ENCODE measurements at places on chromosomes 2 and 18.

- no peak for DNase-seq
These were observed 5.1 kb downstream of the PKDCC start for GRCh38 chr2:42052702-42053481.

DNA sequence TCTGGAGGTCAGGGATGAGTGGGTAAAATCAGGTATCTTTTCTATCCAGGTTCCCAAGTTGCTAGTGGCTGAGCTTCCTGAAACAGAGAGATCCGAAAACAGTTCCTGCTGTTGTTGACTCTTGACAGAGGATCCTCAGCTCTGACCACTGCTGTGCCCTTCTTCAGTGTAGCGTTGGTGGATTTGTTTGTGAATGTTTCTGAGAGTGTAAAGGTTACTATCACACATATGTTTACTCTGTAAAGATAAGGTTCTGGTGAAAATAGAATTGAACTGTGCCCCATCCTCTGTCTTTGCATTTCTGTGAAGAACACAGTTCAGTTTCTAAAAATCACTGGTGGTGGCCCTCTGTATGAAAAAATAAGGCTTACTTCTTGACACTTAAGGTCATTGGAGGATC, 119.8 kb downstream of the LDLRAD4 start:
- no peak for DNase-seq

- no peak for DNase-seq
These were observed 18.3 kb upstream of the TLK1 start for GRCh38 chr2:171178993-171179392.

GRCh38 chr2:32479993-32480392, 123.2 kb downstream of the BIRC6 start:
- DNase-seq, result no peak

- no peak for DNase-seq
These were observed 8.3 kb upstream of the MRPL33 start for GRCh38 chr2:27762951-27763906.

- DNase-seq, result no peak
These were observed 484.4 kb downstream of the NRXN1 start for GRCh38 chr2:50547521-50547920.

- no peak for DNase-seq
These were observed 54.3 kb downstream of the TTC21B start for GRCh38 chr2:165899311-165899710.

DNA sequence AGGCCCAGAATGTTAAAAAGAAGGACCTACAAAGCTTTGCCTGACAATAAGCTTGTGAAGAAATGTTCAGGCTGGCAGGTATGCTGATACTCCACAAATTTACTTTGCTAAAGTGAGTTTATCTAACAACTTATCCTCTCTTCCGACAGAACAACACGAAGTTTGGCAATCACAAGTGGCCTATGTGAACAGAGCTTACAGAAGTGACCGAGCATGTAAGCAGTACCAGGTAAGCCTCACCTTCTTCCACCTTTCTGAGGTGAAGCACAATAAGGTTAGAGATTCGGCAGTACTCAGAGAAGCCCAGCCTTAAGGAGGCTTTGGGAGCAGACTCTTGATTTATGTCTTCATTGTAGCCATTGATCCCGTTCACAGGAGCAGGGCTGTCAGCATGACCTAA, 9.0 kb upstream of the LCT start:
- no peak for DNase-seq

DNA sequence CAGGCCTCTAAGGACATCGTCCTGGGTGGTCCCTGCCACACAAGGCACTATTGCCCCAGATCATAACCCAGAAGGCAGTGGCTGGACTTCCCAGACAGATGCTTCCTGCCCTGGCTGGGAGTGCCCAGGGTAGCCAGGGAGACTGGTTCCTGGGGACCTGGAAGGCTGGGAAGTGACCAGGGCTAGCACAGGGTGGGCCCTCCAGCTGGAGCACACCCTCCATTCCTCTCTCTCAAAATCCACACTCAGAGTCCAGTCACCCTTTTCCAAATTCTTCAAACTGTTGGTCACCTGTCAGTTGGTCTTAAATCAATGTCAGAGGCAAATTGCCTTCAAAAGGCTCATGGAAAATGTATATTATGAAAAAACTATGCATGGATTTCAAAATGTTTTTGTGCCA, 11.6 kb upstream of the TUBB6 start:
- DNase-seq, result no peak

DNA sequence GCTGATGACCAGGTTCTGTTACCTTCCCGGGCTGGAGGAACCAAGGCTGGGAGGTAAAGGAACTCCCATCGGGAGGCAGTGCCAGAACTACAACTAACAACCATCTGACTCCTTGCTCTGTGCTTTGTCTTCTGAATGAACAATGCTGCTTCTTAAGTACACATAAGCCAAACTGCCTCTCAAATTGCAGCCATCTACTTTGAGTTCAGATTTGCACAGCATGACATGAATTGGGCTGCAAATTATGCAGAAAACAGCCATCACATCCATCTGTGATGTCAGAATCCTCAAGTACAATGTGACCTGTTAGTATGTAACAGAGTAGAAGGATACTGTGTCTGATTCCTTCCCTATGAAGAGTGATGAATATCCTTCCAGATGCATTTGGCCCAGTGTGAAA, 290.6 kb downstream of the ZNF521 start:
- no peak for DNase-seq

DNA sequence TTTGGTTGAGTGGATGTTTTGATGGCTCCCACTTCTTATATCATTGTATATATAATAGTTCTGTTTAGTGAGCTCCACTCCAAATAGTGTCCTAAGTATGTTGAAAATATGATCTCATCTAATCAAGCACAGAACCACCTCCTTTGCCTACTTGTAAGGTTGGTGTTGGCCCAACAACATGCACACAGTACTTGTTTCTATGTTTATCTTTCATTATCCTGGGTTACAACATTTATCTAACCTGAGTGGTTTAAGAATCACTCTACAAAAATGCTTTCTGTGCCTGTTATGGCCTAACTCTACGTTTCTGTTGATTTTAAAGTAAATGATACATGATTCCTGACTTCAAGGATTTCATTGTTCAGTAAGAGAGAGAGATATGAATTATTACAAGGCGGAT, 281.9 kb downstream of the FIGN start:
- no peak for DNase-seq

GRCh38 chr2:226483745-226484619, 315.6 kb downstream of the IRS1 start:
- DNase-seq, result peak; percentile 51

- no peak for DNase-seq
These were observed 442.6 kb upstream of the MYT1L start for GRCh38 chr2:2773692-2774091.

DNA sequence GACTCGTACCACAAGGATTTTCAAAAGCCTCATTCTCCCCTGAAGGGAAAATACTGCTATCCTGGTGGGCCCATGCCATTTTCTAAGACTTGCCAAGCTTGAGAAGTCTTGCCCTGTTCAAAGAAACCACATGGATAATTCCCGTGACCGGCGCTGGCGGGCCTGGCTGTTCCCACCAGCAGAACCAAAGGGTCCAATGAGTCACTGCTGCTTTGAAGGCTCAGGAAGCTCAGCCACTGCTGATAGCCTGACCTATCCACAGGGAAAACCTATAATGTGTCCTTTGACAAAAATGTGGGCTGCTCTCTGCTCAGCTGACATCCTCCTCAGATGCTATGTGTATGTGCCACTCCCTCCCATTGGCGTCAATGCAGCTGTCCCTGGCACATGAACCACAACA, 137.9 kb upstream of the RAB12 start:
- DNase-seq, result no peak

GRCh38 chr2:180579388-180579787, 401.0 kb upstream of the UBE2E3 start:
- no peak for DNase-seq

DNA sequence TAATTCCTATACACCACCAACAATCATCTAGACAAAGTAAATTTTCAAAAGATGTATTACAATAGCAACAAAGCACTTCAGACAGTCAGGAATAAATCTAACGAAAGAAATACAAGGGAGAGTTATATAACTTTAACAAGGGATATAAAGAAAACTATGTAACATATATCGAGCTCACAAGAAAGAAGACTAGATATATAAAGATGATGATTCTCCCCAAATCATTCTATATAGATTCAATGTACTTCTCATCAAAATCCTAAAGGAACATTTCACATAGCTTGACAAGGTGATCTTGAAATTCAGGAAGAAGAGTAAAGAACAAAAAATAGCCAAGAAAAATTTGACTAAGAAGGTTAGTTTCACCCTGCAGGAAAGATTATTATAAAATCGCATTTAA, 179.4 kb downstream of the SP3 start:
- no peak for DNase-seq

GRCh38 chr2:237566401-237567235, at the start of gene PRLH:
Gene PRLH (plus strand): TSS chr2:237566574. CDS start chr2:237566574, 0 bp downstream.
- no peak for DNase-seq

DNA sequence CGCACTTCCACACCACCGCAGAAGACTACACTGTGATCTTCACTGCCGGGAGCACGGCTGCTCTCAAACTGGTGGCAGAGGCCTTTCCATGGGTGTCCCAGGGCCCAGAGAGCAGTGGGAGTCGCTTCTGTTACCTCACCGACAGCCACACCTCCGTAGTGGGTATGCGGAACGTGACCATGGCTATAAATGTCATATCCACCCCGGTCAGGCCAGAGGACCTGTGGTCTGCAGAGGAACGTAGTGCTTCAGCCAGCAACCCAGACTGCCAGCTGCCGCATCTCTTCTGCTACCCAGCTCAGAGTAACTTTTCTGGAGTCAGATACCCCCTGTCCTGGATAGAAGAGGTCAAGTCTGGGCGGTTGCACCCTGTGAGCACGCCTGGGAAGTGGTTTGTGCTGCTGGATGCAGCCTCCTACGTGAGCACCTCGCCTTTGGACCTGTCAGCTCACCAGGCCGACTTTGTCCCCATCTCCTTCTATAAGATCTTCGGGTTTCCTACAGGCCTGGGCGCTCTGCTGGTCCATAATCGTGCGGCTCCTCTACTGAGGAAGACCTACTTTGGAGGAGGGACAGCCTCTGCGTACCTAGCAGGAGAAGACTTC, 12.5 kb downstream of the MOCOS start:
- DNase-seq, result no peak

DNA sequence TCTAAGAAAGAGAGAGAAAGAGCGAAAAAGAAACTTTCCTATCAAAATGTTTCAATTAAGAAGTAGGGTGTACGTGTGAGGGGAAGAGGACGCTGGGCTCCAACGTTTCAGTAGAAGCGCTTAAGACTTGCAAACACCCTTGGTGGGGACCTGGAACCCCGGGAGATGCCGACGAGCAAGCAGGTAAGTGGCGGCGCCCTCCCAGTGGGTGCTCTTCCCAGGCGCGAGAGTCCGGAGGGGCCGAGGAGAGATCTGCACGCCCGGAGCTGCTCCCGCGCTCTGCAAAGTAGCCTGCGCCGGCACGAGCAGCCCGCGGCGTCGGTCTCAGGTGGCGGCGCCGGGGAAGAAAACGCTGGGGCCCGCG, 678 bp upstream of the OTX1 start:
- DNase-seq, result peak; percentile 56

- no peak for DNase-seq
These were observed 33.3 kb downstream of the LONRF2 start for GRCh38 chr2:100289020-100289419.

GRCh38 chr2:28507796-28508764, 12.2 kb downstream of the PLB1 start:
- DNase-seq, result peak; percentile 81

DNA sequence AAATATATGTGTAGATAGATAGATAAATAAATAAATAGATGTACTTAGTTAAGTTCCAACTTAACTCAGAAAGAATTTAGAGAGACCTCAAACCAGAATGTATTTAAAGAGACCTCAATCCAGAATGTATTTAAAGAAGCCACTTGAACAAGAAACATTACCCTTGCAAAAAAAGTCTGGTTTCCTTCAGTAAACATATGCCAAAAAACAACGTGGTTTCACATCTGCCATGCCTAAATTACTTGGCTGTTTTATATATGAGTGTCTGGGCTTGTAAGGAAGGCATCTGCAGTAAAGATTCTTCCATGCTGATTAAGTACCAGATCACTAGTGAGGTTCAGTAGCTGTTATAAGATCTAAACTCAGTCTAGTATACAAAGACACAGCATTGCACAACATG, 29.1 kb upstream of the RPE start:
- no peak for DNase-seq

GRCh38 chr2:160910681-160911080, 249.5 kb upstream of the TANK start:
- no peak for DNase-seq

GRCh38 chr18:3233433-3234168, 13.8 kb upstream of the MYOM1 start:
- DNase-seq, result no peak

DNA sequence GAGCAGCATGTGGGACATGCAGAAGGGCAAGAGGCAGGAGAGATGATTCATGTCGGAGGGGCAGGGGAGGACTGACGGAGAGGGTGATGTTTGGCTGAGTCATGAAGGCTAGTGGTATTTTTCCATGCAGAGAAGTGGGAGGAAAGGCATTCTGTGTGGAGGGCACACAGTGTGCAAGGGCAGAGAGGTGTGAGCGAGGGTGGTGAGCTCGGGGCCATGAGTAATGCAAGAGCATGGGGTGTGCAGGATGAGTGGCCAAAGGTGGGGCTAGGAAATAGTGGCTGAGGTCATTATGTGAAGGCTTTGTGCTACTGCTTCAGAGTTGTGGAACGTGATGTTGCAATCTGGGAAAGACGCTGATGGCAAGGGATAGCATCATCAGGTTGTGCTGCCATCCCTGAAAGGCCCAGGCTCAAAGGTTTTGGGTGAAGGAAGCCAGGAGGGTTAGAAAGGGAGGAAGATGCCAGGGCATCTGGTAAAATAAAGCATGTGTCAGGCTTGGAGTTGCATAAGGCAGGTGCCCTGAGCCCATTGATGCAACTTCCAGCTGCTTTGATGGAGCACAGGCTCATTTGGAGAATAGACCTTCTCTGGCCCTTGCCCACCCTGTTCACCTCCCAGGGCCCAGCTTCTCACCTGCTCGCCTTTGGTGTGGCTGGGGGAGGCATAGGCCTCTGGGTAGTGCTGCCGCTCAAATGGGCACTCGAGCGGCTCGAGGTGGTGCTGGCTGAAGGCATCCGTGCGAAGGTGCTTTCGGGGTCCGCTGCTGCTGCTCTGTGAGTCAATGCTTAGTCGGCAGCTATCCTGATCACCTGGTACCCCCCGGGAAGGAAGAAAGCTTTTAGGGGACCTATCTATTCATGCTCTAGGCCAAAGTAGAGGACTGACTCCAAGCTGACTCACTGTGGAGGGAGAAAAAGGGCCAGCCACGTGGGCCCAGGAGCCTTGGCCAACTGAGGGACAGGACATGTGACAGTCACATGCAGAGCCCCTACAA, 37.5 kb downstream of the PAX8 start:
- DNase-seq, result peak; percentile 100

DNA sequence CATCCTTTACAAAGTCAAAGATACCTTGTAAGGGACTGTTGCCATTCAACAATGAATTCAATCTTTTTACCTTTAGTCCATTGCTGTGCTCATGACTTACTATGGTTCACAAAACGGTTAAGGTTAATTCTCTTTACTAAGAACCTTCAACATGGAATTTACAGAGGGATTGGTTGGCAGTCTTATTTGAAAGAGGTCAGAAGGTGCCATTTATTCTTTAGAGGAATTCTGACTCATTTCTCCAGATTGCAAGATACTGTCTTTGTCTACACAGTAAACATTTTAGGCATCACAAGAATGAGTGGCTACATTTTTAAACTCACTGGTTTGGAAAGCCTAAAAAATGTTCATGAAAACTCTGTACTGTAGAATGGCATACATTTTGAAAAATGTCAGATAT, 17.4 kb downstream of the KCNH7 start:
- DNase-seq, result peak; percentile 15

- no peak for DNase-seq
These were observed 865.1 kb upstream of the VRK2 start for GRCh38 chr2:57181315-57182038.

GRCh38 chr18:61690418-61691138, 202.2 kb downstream of the RNF152 start:
- no peak for DNase-seq

All from ACHN (cell line).